Subcutaneous adipose tissue (tissue), 4 donors: ENCODE measurements at places on chromosomes 6 and 20. TPM values are rescaled to one million over a fixed set of nuclear protein-coding genes. Genes with fewer than 3 reads are reported as not detected.

The LPIN3 gene
- 32.8 TPM for total RNA-seq

The PLEKHG1 gene
- total RNA-seq: 58.4 TPM

The GFRAL gene
- not detected for total RNA-seq

The HCRTR2 gene
- total RNA-seq: not detected

The NHSL1 gene
- 22.5 TPM for total RNA-seq

The MYH7B gene
- 0.33 TPM for total RNA-seq

The KCNQ2 gene
- total RNA-seq: not detected

The SF3B5 gene
- 168 TPM for total RNA-seq

The CNR1 gene
- 57.7 TPM for total RNA-seq

The ZSWIM3 gene
- total RNA-seq: 2.1 TPM

The BMP5 gene
- 2.6 TPM for total RNA-seq

The ACTR5 gene
- total RNA-seq: 8.0 TPM
